ENCODE measurements at places on chromosomes 7 and 10. TPM values are rescaled to one million over a fixed set of nuclear protein-coding genes. Genes with fewer than 3 reads are reported as not detected.

DNA sequence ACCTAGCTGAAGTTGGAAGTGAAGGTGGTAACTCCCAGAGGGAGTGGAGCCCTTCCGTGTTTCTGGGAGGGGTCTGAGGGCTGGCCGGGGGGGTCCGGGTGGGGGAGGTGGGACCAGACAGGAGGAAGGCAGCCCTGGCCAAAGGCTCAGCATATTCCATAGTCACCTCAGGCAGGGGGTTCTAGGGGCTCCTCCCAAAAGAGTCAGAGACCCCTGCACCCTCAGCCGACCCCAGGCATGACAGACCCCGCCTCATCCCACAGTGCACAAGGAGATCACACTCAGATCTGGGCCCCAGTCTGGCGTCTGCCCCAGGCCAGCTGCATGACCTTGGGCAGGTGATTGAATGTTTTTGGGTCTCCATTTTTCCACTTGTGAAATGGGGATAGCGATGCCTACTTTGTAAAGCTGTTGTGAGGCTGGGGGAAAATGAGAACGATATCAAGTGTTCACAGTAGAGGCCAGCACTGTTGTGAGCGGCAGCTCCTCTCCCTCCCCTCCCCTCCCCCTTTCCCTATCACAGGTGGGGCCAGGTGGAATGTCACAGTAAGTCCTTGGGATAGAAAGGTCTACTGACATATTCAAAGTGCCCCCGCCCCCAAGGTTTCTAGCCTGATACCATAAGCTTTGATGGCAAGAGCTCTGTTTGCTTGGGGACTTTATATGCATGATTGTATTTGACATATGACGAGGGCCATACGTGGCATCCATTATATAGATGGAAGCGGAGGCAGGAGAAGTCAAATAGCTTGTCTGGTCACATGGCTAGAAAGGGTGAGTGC is 33.3 kb downstream of the DNAJB12 start:
- peak overlapping the region; percentile 89 for H3K27ac ChIP-seq
- DNase-seq: no peak
- H3K27me3 ChIP-seq: no peaks in the 10 kb centered on the region
- H3K36me3 ChIP-seq: no peaks in the 10 kb centered on the region

The ZDHHC6 gene
- total RNA-seq: 30.9 TPM

DNA sequence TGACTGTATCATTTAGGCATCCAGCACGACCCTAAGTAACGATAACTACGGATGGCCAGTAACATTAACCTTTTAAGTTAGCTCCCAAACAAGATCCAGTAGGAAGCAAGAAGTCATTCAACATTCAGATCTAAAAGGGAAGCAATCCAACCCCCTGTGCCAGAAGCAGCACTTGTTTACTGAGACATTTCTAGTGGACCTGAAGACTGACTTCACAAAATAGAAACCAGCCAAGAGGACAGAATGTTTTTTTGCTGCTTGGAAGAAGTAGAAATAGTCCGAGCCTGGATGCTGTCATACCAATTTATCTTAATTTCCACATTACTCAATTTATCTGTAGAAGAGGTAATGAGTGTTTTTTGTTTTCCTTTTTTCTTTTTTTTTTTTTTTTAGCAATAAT is 88.0 kb upstream of the CTTNBP2 start:
- no peak overlapping the region for H3K4me3 ChIP-seq
- no peak for DNase-seq
- H3K27me3 ChIP-seq: no peaks in the 10 kb centered on the region
- H3K4me1 ChIP-seq: no peaks in the 10 kb centered on the region
- no peak overlapping the region for H3K27ac ChIP-seq

DNA sequence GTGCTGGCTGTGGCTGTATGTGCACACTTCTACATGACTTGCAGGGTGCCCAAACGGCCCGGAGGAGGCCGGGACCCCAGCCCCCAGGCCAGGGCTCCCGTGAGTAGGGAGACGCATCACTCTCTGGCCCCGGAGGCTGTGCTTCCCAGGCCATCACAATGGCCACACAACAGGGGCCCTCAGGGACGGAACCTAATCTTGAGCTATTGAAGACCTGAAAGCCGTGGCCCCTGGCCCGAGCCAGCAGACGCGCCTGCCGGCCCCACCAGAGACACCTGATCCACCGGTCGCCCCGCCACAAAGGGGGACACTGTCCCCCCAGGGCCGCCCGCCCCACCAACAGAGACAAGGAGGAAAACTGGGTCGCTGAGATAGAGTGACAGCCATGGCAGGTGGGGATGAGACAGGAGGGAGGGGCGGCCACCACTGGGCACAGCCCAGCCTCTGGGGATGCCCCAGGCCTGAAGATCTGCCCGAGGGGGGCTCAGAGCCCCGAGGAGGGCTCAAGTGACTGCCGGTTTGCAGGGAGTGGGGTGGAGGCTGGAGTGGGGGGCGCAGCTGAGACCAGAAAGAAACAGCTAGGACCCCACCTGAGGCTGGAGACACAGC is 10.2 kb upstream of the LFNG start:
- no peaks in the 10 kb centered on the region for H3K36me3 ChIP-seq
- H3K4me3 ChIP-seq: no peak overlapping the region

The ENTPD7 gene
- 6.5 TPM for total RNA-seq

DNA sequence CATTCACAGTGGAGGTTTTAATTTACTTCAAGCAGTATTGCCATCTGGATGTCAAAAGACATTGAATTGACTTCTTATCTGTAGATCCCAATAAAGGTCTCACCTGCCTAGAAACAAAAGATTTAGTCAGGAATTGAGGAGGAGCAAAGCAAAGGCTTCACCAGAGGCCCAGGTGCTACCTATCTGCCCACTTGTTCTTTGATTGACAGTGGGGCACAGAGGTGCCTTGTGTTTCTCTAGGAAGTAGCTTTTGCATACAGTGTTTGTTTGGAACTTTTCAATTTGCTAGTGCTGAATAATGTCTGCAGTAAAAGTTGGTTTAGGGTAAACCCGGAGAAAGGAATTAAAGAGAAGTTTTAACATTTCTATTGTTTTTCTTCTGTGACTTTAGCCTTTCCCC is 40.4 kb downstream of the AUTS2 start:
- no peak overlapping the region for H3K27ac ChIP-seq
- no peaks in the 10 kb centered on the region for H3K4me1 ChIP-seq
- H3K27me3 ChIP-seq: no peaks in the 10 kb centered on the region
- H3K36me3 ChIP-seq: no peaks in the 10 kb centered on the region

- no peaks in the 10 kb centered on the region for H3K27me3 ChIP-seq
- H3K36me3 ChIP-seq: no peaks in the 10 kb centered on the region
- H3K27ac ChIP-seq: no peak overlapping the region
- H3K4me1 ChIP-seq: peaks cover 14% of the 10 kb centered on the region
- no peak for DNase-seq
These were observed 151.4 kb upstream of the PRPS1L1 start for GRCh38 chr7:18179093-18179492.

GRCh38 chr10:75234683-75235374 is 928 bp downstream of the COMTD1 start:
- no peaks in the 10 kb centered on the region for H3K27me3 ChIP-seq
- no peak for DNase-seq
- peak overlapping the region; percentile 82 for H3K27ac ChIP-seq
- peaks cover 22% of the 10 kb centered on the region for H3K36me3 ChIP-seq

DNA sequence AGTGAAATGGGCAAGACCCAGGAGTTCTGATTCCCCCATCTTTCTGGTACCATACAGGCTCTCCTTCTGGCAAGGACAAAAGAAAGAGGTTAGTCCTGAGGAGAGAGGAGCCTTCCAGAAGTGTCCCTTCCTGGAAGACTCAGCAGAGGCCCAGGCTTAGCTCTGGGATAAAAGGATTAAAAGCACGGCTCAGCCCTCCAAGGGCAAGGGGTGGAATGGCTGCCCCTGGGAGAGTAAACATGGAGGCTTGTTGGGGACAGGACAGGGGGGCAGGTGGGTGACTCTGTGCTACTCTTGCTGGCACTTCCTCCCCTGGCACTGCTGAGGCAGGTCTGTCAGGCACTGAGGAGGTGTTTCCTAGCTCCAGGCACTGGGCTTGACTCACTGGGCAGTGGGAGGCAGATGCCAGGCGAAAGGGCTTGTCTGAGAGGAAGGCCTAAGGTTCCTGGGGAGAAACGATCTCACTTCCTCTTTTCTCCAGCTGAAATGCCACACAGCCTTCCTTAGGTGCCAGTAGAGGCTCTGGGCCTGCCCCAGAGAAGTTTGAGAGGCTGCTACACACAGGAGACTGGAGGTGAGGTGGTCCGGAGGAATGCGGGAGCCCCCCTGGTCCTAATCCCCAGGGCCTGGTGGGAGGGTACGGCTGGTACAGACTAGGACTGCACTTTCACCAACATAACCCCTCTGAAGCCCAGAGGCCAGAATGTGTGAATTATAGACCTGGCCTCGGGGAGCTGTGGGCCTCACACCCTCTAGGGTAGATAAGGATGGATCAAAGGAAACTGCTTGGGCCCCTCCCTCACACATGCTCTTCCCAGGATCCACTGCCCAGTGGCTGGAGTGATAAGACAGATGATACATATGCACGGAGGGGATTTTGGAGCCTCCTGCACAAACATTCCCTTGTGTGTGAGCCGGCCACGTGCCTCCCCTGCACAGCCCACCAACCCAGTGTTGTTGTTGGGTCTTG is 63.2 kb upstream of the PODXL start:
- H3K4me3 ChIP-seq: no peak overlapping the region
- H3K27me3 ChIP-seq: no peaks in the 10 kb centered on the region
- H3K27ac ChIP-seq: no peak overlapping the region
- DNase-seq: no peak
- H3K36me3 ChIP-seq: no peaks in the 10 kb centered on the region

- H3K4me3 ChIP-seq: no peak overlapping the region
- no peaks in the 10 kb centered on the region for H3K36me3 ChIP-seq
- H3K4me1 ChIP-seq: no peaks in the 10 kb centered on the region
- no peak for DNase-seq
- no peaks in the 10 kb centered on the region for H3K27me3 ChIP-seq
These were observed 155.8 kb upstream of the HABP2 start for GRCh38 chr10:113397047-113397446.

The NCF1 gene
- total RNA-seq: 146 TPM

The SPDYE5 gene
- not detected for total RNA-seq

The HKDC1 gene
- total RNA-seq: 0.13 TPM

- no peaks in the 10 kb centered on the region for H3K27me3 ChIP-seq
- no peak overlapping the region for H3K4me3 ChIP-seq
- DNase-seq: no peak
These were observed 43.8 kb upstream of the DMBT1 start for GRCh38 chr10:122516734-122517133.

DNA sequence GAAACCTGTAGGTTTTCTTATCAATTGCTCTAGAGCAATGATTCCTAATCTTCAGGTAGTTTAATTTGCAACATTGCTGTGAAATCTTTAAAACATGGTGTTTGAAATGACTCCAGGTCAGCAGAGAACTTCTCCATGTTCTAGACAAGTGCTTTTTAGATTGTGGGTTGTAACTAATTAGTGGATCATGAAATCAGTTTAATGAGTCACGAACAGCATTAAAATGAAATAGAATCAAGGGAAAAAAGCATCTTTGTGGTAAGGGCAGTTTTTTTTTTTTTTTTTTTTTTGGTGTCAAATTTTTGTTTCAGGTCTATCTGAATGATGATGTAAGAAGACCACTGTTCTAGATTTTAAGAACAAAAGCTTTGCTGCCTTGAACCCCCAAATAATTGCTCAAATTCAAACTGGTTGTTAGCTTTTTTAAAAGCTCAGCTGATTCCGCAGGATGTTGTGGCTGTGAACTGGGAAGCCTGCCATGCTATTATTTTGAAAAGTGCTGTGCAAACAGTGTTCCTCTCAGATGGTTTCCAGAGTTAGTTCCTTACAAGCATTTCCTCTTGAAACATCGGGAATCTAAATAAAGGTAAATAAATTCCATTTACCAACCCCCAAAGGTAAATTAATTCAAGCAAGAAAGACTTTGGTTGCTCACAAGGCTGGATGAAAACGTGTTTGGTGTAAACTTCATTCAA is 13.1 kb upstream of the PDK4 start:
- no peaks in the 10 kb centered on the region for H3K27me3 ChIP-seq
- no peak for DNase-seq
- no peak overlapping the region for H3K4me3 ChIP-seq
- no peak overlapping the region for H3K27ac ChIP-seq
- H3K4me1 ChIP-seq: peaks cover 7% of the 10 kb centered on the region

DNA sequence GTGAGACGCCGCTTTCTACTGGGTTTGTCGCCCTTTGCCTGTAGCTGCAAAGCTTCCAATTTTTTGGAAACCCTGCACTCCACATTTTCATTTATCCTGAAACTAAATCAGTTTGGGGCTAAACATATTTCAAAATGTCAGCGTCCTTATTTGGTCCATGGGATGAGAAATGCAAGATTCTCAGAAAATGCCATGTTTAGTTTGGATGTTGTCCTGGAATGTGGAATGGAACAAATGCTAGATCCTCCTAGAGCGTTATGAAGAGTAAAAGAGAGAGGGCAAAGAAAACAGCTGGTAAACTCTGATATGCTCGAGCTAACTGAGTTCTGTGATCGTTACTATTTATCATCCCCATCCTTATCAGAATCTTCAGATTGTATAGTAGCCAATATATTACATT is 236.9 kb downstream of the KLF6 start:
- no peaks in the 10 kb centered on the region for H3K4me1 ChIP-seq
- H3K36me3 ChIP-seq: no peaks in the 10 kb centered on the region
- no peak for DNase-seq
- H3K4me3 ChIP-seq: no peak overlapping the region
